Esophagus mucosa (tissue), 1 donor: ENCODE measurements at places on chromosomes 5 and 9.
A peak's percentile ranks its signal among the peaks of the same experiment; 100 is the strongest.

DNA sequence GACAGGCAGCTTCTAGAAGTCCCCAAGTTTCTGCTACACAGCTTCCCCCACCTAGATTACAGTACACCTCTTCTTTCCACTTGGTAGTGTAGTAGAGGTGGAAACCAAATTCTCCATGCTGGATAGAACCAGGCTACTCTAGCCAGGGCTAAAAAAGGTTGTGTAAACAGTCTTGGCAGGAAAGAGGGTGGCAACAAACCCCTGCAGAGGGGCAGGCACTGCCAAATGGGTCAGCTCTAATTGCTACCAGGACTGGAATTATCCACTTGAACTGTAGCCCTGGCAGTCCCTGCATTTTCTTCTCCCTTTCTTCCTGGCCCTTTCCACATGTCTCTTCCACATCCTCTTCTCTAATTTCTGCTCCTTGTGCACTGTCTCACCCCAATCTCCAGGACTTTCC lies 24.8 kb downstream of the RANBP3L start:
- no peak for ATAC-seq

DNA sequence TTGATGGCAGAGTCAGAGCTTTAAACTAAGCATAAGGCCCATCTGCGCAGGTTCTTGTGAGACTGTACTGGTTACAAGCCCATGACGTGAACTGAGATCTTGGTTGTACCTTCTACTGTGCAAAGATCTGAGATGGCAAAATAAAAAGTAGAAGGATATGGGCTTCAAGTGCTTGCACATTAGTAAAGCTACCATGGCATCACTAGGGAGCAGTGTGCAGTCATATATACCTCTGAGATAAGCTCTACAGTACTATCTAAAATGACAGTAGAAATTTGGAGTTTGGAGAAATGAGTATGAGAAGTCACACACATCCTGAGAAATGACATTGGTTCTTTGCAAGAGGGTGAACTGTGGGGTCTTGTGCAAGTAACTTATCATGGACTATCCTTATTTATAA lies 408.2 kb upstream of the PRR16 start:
- no peak for ATAC-seq

DNA sequence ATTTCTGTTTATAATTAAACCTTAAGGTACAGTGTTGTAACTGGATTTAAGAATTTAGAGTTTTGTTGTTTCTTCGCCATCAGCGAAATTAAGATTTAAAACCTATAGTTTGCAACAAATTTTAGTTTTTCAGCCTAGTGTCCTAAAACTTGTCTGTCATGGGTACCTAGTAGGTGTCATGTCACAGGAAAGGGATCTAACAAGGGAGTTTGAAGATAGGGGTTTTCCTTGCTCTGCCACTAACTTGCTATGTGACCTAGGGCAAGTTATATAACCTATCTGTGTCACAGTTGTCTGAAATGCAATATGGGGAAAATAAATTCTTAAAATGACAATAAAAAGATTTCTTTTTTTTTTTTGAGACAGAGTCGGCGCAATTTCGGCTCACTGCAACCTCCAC lies 9.2 kb upstream of the ABL1 start:
- ATAC-seq = no peak

- no peak for ATAC-seq
Measured at GRCh38 chr9:68533678-68534077, 7.0 kb downstream of the TMEM252 start.

DNA sequence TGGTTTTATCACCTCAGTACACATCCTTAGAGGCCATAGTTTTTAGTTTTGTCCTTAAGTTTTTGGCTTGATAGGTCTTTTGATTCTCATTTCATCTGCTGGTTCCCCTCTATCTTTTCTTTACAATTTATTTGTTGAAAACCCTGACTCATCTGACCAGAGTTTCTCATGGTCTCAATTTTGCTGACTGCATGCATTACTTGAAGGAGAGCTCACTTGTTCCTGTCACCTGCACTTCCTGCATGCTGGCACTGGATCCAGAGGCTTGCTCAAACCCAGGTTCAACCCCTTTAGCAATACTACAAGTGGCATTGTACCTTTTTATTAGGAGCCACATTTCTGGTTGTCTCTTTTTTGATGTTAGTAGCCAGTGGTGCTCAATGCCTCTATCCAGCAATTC lies 26.7 kb downstream of the FBXO10 start:
- peak; percentile 57 for ATAC-seq

DNA sequence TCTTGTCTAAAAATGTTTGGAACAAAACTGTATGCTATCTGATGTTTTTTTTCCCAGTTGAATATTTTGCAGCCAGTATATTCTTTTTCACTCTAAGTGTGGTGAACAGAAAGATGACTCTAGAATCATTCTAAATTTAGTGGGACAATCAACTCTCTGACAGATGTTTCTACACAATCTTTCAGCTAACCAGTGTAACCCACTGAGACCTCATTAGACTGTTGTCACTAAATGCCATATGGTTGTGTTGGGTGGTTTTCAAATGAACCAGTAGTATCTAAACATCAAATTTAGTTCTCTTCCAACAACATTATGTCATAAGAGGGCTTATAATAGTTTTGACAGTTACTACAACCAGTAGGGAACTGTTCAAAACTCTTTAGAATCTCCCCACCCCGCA lies 129.6 kb upstream of the PRLR start:
- ATAC-seq = no peak

- no peak for ATAC-seq
Measured at GRCh38 chr5:128154943-128155342, 71.4 kb downstream of the SLC12A2 start.

GRCh38 chr5:179275941-179276837 lies 69.1 kb downstream of the ADAMTS2 start:
- ATAC-seq = peak; percentile 31

- ATAC-seq = no peak
Measured at GRCh38 chr5:32135086-32135485, 39.0 kb downstream of the GOLPH3 start.

GRCh38 chr9:127209220-127209619 lies 55.4 kb upstream of the GARNL3 start:
- ATAC-seq = peak; percentile 14

DNA sequence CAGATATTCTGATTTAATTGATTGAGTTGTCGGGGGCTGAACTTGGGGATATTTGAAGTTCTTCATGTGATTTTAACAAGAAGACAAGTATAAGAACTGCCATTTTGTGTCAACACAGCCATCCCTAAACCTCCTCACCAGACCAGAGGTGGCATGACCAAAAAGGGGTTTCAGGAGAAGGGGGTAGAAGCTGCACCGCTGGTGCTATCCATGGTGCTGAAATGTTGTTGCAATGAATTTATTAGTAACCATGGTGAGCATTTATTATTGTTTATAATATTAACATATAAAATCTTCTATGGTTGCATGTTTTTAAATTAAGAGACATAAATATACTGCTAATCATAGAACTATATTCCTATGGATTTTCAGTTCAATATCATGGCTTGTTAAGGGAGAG lies 72.3 kb downstream of the GNA14 start:
- no peak for ATAC-seq

DNA sequence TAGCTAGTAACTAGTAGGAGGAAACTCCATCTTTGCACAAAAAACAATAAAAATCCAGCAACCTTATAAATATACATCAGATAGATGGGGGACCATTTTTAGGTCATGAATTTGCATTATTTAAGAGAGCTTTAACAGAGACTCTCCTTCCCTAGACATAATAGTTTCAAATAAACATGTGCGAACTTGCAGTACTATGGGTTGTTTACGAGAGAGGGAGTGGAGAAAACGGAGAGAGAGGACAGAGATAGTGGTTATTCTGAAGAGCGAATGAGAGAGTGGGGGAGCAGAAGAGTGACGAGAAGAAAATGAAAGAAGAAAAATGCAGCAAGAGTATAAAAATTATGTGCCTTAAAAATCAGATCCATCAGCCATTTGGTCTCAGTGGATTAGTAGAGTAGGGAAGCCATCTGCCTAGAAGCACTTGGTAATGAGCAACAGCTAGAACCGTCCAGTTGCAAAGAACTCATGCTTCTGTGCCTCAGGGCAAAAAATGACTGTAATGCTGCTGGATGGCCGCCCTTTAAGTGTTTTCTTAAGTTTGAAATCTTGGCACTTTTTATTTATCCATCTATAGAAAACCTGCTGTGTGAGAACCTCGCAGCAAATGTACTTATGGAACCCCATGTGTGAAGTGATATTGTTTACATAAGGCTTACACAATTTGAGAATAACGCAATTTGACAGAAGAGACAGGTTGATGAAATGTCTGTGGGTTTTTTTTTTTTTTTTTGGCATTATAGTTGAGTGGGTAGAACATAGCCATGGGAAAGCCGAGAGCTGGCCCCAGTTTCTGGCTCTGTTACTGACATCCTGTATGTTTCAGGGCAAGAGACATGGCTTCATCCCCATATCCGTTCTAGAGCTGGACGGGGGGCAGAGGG lies 95.6 kb upstream of the ZNF608 start:
- ATAC-seq = peak; percentile 57

DNA sequence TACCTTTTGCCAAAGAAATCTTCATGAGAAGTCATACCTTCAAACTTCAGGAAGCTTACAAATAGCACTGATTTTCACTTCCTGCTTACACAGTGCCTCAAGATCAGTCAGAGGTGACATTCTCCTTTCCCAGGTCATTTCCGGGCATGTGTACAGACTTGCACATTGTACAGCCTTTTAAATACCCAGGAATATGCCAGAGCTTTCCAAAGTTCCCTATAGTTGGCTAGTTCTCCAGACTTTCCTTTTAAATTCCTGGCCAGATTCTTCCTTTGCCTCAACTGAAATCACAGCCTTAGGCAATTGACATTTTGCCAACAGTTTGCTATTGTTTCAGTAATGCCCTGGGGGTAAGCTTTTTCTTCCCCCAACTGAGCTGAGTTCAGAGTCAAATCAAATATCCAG lies 47.2 kb downstream of the RFX3 start:
- ATAC-seq = peak; percentile 95

DNA sequence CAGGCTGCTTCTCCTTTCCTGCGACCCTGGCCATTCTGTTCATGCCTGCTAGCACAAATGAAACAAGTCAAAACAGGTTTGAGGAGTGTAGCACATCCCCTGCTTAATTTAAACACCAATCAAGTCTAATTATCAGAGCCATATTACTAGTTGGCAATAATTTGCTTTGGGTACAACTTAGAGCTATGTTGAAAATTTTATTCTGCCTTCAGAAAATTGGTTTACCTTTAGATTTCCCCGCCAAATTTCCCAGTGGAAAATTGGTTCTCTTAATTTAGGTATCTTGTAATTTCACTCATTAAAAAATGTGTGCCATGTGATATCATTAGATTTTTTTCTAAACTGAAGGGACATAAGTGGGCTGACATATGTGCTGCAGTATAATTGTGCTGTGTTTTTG lies 265.8 kb downstream of the MAST4 start:
- no peak for ATAC-seq
